Activated T-helper 1 cell treated with anti-CD3 and anti-CD28 coated beads, Interleukin-12 subunit alpha, Interleukin-12 subunit beta, Interleukin-2, Interleukin-4 antibody, amounts not matched to agents 30 ng/mL and 10 ng/mL and 1 ng/mL, durations not matched to agents 14 hours and 24 hours and 36 hours (primary cell): ENCODE measurements at places on chromosomes 4 and X. TPM values are rescaled to one million over a fixed set of nuclear protein-coding genes. Genes with fewer than 3 reads are reported as not detected.

Gene CXorf49
- total RNA-seq = not detected in 2 replicates

Gene KLHL34
- 0.26 and 0.42 TPM in 2 replicates for total RNA-seq

Gene MAMLD1
- total RNA-seq = 15.0 and 19.2 TPM in 2 replicates

Gene LANCL3
- total RNA-seq = 0.29 and 0.49 TPM in 2 replicates

Gene UBQLN2
- total RNA-seq = 38.3 and 41.3 TPM in 2 replicates

Gene GLUD2
- total RNA-seq = 0.67 and 0.71 TPM in 2 replicates

Gene GAB3
- total RNA-seq = 5.1 TPM in 2 replicates

Gene USP17L11
- not detected in 2 replicates for total RNA-seq

Gene USP17L17
- total RNA-seq = not detected in 2 replicates

Gene STARD8
- 2.3 and 2.6 TPM in 2 replicates for total RNA-seq
